ENCODE measurements at places on chromosomes 12 and 14.

DNA sequence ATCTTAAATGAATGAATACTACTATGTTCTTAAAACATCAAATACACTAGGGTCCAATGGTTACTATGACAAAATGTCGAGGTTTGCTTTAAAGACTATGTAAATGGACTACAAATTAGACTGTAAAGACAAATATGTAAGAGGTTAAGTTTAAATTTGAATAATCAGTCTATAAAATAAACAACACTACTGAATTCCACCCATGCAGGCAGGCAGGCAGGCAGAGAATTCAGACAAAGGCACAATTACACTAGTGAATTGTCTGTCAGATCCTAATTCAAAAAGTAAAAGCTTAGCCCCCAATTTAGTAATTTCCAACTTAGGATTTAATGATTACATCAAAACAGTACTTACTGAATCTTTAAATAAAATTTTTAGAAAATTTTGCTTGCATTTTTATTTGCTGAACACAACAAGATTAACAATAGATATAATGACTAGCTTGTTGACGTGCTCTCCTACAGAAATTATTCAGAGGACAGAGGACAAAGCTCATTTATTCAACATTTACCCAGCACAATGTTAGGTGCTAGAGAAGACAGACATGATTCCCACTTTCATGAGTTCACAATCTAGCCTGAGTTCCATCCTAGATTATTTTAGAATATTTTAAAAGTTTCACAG is 97.4 kb downstream of the CDK17 start:
- DNase-seq = peak; percentile 54

DNA sequence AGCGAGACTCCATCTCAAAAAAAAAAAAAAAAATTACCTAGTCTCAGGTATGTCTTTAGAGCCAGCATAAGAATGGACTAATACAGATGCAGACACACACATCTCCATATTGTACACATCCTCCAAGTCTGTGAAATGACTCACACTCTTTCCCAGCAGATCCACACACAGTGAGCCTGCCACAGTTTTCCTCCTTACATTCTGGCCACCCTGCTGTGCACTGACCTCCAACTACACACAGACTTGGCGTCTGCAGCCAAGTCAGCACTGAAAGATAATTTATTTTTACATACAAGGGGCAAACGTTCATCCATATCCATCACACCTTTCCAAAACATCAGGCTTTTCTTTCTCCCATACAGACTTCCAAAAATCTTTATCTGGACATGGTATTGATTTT is 115.9 kb downstream of the SLC25A21 start:
- peak; percentile 49 for DNase-seq

- no peak for DNase-seq
These were observed 167.4 kb upstream of the HMGA2 start for GRCh38 chr12:65656891-65657351.

DNA sequence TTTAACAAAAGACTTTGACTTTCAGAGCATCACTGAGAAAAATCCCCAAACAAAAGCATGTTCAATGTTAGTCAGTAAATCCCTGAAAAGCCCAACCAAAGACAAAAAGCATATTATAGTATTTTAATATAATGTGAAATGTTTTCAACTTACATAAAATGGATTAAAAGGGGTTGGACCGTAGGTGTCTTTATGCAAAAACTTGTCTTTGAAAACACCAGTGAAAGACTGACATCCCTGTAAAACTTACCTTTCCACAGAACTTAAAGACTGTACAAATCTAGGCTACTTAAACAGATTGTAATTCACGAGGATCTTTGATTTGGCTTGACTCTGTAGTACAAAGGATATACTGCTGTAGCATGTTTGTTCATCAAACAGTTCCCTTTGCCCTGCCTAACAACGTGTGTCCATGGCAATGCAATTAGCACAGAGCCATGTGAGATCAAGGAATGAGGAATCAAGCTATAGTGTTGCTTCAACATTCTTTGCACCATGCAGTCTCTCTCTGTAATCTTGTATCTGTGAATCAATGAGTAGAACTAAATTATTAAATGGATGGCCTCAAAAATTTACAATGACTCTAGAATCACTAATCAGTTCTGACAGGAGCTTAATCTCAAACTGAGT is 138.5 kb upstream of the SYT1 start:
- peak; percentile 93 for DNase-seq

DNA sequence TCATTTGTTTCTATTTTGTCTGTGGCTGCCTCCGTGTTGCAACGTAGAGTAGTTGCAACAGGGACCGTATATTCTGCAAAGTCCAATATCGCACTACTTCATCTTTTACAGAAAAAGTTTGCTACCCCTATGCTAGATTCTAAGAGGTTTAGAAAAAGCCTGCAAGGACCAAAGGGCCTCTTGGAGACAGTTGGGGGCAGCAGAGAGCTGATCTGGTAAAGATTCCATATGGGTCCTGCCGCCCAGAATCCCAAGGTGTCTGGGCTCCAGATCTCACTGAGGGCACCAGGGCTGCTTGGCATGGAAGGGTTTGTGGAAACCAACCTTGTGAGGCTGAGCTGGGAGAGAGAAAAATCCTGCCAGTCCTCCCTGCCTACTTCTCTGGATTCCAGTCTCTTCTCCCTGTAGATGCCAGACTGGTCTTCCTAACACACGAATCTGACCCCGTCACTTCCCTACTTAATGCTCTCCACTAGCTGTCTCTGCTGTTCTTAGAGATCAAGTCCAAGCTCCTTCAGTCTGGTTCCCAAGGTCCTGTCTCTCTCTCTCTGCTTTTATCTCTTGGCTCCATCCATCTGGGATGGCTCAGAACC is 74.6 kb downstream of the GLRX5 start:
- peak; percentile 85 for DNase-seq

DNA sequence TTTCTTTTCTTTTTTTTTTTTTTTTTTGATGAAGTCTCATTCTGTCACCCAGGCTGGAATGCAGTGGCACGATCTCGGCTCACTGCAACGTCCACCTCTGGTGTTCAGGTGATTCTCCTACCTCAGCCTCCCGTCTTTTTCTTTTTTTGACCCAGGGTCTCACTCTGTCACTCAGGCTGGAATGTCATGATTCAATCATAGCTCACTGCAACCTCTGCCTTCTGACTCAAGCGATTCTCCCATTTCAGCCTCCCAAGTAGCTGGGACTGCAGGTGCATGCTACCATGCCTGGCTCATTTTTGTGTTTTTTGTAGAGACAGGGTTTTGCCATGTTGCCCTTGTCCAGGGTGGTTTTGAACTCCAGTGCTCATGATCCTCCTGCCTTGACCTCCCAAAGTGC is 12.0 kb downstream of the FUT8 start:
- DNase-seq = no peak

GRCh38 chr12:106914796-106915634 is 40.7 kb upstream of the TMEM263 start:
- DNase-seq = no peak

DNA sequence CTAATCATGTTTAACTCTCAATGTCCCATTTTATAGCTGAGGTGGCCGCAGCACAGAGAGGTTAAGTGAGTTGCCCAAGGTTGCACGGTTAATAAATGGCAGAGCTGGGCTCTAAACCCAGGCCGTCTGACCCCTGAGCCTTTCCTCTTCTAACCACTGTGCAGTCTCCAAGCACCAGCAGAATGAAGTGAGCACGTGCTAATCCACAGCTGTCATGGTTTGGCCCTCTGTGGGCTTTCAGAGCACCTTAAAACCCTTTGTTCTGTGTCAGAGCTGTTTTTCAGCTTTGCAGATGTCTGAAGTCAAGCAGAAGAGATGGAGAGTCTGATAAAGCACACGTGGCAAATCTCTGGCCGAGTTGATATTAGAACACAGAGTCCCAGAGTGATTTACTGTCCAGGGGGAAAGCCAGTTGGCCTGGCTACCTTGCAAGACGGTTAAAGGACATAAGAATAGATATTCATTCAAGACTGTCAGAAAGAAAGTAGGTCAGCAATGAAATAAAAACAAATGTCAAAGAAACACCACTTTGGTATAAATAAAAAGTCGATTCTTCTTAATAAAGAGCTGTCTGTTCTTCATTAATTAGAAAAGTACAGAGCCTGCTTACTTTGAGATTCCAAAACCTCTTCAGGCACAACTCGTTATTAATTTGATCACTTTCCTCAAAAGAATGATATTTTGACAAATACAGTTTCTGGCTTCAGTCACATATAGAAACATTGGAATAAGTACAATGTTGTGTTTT is 107.3 kb downstream of the CRADD start:
- peak; percentile 81 for DNase-seq

DNA sequence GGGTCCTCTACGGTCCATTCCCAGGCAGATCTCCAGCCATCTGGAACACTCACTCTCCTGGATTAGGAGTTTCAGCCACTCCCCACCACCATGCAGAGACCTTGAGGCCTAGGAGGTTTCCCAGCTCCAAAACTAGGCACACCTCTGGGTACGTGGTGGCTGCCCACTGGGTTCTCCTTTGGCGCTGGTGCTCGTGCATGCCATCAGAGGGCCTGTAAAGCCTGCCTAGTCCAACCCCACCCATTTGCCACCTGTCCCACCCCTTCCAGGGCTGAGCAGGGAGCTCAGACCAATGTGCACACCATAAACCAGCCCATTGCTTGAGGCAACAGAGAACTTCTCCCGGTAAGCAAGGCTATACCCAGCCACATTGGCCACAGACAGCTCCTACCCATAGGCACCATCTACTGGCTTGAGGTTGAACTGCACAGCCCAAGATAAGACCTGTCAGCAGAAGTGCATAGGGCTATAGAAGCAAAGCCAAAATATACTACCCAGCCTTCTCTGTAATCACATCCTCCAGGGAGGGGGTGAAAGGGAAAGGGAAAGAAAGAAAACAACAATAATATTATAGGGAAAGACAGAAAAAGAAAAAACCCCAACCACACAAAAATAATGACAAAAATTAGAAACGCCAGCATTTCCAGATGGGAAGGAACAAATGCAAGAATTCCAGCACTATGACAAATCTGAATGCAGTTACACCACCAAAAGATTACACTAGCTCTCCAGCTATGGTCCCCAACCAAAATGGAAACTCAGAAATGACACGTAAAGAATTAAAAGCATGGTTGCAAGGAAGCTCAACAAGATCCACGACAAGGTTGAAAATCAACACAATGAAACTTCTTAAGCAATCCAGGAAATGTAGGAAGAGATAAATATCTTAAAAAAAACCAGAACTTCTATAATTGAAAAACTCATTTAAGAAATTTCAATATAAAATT is 111.9 kb upstream of the CCDC175 start:
- peak; percentile 74 for DNase-seq

DNA sequence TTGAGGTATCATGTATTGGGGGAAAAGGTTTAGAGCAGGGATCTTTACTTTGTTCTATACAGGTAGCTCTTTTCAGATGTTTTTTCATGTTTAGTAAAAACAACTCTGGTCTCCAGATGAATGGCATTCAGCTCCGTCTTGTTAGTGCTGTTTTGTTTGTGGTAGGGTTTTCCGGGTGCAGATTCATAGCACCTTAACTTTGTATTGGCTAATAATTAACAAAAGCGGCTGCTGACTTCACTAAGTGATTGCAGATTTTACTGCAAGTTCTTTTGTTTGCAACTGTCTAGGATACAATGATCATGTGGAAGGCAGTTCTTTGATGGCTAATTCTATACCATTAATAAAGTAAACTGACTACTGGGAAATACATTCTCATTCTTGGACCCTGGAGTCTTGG is 32.2 kb upstream of the BHLHE41 start:
- DNase-seq = no peak

DNA sequence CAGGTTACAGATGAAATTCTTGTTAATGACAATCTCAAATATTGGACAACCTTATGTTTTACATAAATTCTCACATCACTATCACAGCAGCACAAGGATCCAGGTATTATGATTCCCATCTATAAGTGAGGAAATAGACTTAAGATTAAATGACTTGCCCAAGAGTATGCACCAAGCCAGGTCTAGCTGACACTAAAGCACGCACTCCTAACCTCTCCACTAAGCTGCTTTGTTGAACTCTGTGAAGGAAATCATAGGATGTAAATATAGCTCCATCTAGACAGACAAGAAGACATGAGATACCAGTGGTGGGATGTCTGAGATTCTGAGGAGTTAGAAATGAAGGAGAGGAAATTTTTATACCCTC is 87.9 kb downstream of the PHLDA1 start:
- DNase-seq = peak; percentile 21

- DNase-seq = no peak
These were observed 65.9 kb upstream of the C14orf180 start for GRCh38 chr14:104513641-104514046.

- DNase-seq = no peak
These were observed 101.5 kb downstream of the SMOC1 start for GRCh38 chr14:69980457-69981425.

GRCh38 chr12:29769162-29769858 is 14.4 kb downstream of the TMTC1 start:
- DNase-seq = no peak

GRCh38 chr14:99793213-99794150 is at the start of gene EML1:
Gene EML1 (plus strand): TSS chr14:99793413. CDS start chr14:99793477, 64 bp downstream.
- peak; percentile 94 for DNase-seq

GRCh38 chr14:73725116-73726024 is 11.2 kb upstream of the PNMA1 start:
- DNase-seq = no peak

GRCh38 chr14:61213191-61213621 is 67.9 kb downstream of the TMEM30B start:
- DNase-seq = peak; percentile 21

DNA sequence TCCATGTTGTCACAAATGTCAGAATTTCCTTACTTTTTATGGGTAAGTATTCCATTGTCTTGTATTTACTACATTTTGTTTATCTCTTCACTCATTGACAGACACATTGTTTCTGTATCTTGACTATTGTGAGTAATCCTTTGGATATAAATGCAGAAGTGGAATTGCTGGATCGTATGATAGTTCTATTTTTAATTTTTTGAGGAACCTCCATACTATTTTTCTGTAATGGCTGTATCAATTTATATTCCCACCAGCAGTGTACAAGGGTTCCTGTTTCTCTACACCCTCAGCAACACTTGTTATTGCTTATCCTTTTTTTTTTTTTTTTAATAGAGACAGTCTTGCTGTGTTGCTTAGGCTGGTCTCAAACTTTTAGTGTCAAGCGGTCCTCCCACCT is 3.5 kb upstream of the KICS2 start:
- no peak for DNase-seq

- no peak for DNase-seq
These were observed 83.9 kb downstream of the ARL6IP4 start for GRCh38 chr12:123064366-123064765.

- no peak for DNase-seq
These were observed 32.2 kb downstream of the SLC8A3 start for GRCh38 chr14:70156592-70156991.

Measured in NCI-H69 (cell line).